Activated CD8-positive, alpha-beta T cell treated with anti-CD3 and anti-CD28 coated beads for 36 hours (primary cell): ENCODE measurements at places on chromosomes 2 and 18. TPM values are rescaled to one million over a fixed set of nuclear protein-coding genes. Genes with fewer than 3 reads are reported as not detected.

CFAP65 gene
- total RNA-seq: not detected

RHOB gene
- total RNA-seq: 15.4 TPM

GRB14 gene
- total RNA-seq: not detected

DNA sequence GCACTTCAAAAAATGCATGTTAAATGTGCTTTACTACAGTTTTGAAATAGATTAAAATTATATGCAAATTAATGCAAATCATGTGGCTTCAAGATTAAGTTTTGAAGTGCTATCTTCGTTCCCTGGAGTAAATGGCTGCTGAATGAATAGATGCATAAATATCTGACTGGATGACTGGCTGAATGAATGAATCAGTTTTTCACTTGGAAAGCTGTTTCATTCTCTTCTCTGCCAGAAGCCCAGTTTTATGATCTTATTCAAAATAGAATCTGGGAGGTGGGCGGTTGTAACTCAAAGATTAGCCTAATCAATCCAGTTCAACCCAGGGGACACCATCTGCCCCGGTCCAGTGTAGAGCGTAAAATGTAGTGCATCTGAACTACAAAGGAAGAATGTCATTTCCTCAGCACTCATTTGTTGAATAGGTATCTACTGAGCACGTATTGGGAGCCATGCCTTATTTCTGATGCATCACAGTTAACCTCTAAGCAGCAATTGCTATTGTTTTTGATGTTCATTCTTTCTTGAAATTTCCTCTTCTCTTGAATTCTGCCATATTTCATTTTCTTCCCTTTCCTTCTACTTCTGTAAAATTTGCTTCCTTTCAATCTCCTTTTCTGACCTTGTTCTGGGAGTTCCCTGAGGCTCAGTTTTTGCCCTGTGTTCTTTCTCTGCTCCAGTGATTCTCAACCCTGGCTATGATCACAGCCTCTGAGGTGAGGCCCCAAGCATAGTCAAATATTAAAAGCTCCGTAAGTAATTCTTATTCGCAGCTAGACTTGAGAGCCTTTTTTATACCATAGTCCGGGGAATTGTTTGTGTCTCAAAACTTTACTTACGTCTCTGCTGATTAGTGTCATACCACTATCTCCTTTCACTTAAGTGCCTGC lies 282.7 kb downstream of the PARD3B start:
- no peaks in the 10 kb centered on the region for H3K27me3 ChIP-seq
- no peaks in the 10 kb centered on the region for H3K4me1 ChIP-seq
- peaks cover 3% of the 10 kb centered on the region for H3K36me3 ChIP-seq
- no peak overlapping the region for H3K4me3 ChIP-seq

DNA sequence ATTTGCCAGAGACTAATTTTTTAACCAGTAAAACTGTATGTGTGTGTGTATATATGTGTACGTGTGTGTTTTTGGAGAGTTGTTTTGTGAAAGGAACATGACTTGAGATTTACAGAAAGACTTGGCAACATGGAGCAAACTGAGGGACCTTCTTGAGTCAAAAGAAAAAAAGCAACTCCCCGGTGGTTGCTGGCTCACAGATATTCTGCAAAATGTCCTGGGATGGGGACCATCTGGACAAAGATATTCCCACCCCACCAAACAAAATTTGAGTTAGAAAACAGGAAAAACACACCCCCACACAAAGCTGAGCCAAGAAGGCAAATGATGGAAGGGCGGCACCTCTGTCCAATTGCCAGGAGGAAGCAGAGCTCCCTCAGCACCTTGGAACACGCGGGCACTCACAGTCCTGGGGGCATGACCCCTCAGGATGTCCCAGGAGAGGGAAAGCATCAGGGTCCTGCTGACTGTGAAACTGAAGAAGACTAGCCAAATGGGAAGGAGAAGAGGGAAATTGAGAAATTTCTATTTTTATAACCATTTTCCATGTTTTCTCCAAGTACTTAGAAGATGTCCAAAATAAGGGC lies 290.2 kb upstream of the ACVR2A start:
- H3K27ac ChIP-seq: no peak overlapping the region
- no peaks in the 10 kb centered on the region for H3K4me1 ChIP-seq
- H3K27me3 ChIP-seq: peaks cover 2% of the 10 kb centered on the region
- H3K36me3 ChIP-seq: no peaks in the 10 kb centered on the region
- no peak overlapping the region for H3K4me3 ChIP-seq
- DNase-seq: no peak
